Stimulated activated naive CD4-positive, alpha-beta T cell treated with Interleukin-2 at 50 U/mL for 16 hours (primary cell): ENCODE measurements at places on chromosomes 2 and 18.

- no peak for DNase-seq
These were observed 17.9 kb downstream of the ANTXR1 start for GRCh38 chr2:69030800-69031428.

DNA sequence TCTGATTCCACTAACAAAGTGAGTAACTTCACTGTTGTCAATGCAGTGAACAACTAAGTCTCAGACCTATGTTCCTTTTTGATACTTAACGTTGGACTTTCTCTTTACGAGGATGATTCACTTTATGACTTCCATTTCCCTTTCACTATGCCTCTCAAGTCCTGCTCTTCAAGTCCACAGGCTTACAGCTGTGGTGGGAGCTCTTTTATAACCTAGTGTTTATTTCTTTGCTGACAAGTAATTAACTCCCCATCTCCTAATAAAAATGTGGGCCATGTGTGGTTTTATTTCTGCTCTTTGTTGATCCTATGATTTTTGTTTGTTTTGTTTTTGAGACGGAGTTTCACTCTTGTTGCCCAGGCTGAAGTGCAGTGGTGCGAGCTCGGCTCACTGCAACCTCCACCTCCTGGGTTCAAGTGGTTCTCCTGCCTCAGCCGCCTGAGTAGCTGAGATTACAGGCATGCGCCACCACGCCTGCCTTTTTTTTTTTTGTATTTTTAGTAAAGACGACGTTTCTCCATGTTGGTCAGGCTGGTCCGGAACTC, 142.1 kb downstream of the USP34 start:
- no peak for DNase-seq

GRCh38 chr2:67342394-67342793, 54.7 kb upstream of the ETAA1 start:
- DNase-seq: no peak

DNA sequence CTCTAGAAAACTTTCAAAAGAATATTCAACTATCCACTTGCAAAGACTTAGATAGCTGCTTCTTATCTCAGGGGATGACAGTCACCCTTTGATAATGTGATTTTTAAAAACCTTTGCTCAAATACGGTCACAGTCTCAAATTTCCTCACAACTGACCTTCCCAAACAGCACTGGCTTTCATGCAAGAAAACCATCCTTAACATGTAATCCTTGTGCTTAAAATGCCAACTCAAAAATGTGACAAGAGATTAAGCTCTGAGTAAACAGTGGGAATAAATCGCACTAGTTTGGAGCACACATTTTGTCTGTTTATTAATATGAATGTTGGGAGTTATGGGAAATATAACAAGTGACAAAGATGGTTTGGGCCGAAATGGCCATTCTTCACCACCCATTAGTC, 87.5 kb upstream of the CCBE1 start:
- no peak for DNase-seq

- DNase-seq: no peak
These were observed 187.0 kb downstream of the MREG start for GRCh38 chr2:215826376-215826775.

- peak; percentile 33 for DNase-seq
These were observed 75.5 kb upstream of the KLF7 start for GRCh38 chr2:207241198-207241597.

GRCh38 chr2:134892282-134893035, 26.2 kb upstream of the CCNT2 start:
- no peak for DNase-seq

DNA sequence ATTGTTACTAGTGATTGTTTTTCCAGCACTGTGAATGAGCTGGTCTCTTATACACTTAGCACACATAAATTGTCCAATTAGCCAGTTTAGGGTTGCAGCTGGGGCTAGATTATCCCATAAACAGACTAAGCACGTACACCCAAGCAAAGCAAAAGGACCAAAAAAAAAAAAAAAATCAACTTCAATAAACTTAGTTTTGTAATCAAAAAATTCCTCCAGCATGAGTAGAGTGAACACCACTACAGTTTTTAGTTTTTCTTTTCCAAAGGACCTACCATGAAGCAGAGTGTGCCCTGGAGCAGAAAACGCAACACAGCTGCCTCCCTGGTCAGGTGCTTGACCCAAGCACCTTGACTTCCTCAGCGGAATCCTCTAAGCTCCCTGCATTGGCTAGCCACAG, 249.4 kb upstream of the SLC14A2 start:
- no peak for DNase-seq

DNA sequence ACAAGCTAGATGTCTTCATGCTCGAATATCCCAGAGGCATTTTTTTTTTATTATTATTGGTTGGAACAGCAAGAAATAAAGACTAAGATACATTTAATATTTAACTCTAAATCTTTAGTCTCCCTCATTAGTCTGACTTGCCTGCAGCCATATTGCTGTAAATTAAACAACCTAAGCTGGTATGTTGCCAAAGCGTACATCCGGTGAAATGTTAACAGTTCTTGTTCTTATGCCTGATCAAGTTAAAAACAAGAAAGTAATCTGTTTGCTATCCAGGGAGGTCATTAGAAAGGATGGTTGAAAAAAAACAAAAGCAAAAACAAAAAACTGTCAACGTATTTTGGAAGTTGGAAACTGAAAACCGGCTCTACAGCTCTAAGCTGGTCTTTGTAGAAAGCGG, 125.9 kb upstream of the NABP1 start:
- DNase-seq: no peak

DNA sequence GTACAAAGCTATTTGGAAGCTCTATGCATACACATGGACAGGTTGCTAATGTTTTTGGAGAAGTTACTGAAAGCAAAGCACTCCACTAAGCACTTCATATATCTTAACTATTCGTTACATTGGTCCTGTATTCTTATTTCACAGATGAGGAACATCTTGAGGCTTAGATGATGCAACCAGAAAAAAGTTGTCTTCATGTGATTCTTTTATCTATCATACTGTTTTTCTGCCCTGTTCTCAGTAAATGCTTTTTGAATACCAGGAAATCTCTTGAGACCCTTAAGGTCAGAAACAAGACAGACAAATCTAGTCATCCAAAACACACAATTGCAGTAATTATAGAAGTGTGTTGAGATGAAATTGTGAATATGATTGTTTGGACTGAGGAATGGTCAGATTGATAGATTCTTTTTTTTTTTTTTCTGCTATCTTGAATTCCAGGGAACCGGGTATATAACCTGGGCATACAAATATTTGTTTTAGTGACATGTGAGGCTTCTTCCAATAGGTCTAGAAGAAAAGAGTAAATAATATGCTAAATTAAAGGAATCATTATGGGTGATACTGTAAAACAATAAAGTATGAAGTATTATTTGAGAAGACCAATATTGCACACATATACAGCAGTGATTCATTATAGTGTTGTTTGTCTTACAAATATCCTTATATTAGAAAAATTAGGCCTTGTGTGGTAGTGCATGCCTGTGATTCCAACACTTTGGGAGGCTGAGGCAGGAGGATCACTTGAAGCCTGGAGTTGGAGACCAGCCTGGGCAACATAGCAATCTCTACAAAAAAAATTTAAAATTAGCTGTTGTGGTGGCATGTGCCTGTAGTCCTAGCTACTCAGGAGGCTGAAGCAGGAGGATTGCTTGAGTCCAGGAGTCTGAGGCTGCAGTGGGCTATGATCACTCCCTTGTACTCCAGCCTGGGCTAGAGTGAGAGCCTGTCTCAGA, 33.7 kb downstream of the EHBP1 start:
- DNase-seq: no peak

GRCh38 chr18:2847317-2848246, 776 bp downstream of the EMILIN2 start:
- no peak for DNase-seq

DNA sequence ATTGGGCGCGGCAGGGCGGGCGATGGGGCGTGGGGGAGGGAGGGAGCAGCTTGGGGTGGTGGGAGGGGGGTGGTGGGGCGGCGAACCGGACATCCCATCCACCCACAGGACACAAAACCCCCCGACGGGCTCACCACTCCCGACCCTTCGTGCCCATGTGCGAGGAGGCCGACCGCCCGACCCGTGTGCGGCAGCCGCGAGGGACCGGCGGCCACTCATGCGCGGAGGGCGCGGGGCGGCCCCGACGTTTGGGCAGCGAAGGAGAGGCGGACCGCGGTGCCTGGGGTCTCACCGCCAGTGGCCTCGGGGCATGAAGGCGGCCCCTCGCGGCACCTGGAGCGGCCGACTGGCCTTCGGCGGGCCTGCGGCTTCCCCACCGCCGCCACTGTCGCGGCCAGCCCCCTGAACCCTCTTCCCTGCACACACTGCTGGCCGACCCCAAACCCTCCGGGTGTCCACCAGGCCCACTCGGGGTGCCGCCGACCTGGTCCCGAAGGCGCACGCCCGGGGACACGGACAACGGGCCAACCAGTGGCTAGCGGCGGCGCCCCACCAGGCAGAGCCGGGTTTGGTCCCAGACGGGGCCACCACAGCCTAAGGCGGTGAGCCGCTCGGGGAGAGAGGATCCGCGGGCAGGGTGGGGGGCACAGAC, 94.6 kb upstream of the ANKRD30BL start:
- DNase-seq: no peak

- no peak for DNase-seq
These were observed 524.1 kb upstream of the CNTNAP5 start for GRCh38 chr2:123500988-123501387.

GRCh38 chr18:63236406-63236805, 83.2 kb downstream of the BCL2 start:
- no peak for DNase-seq
